ENCODE measurements at places on chromosomes 16 and 17.

- no peak for DNase-seq
These were observed 152.6 kb downstream of the IRF8 start for GRCh38 chr16:86051368-86052114.

GRCh38 chr17:77419095-77419494, 278.3 kb downstream of the SEC14L1 start:
- no peak for DNase-seq

GRCh38 chr17:42133461-42134041, 10.9 kb downstream of the HSPB9 start:
- DNase-seq = no peak

DNA sequence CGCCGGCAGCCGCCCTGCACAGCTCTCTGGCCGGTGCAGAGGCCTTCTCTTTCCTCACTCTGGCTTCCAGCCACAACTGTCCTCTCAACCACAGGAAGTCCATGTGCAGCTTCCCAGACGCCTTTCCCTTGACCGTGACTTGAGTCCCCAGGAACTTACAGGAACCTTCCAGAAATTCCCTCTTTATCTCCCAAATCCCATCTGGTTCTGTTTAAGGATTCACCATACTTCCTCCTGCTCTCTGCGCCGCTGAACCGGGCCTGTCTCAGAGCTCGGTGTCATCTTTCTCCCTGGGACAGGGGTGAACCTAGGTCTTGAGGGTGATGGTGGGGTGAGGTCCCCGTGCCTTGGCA, 65.2 kb upstream of the ZNF469 start:
- DNase-seq = no peak

DNA sequence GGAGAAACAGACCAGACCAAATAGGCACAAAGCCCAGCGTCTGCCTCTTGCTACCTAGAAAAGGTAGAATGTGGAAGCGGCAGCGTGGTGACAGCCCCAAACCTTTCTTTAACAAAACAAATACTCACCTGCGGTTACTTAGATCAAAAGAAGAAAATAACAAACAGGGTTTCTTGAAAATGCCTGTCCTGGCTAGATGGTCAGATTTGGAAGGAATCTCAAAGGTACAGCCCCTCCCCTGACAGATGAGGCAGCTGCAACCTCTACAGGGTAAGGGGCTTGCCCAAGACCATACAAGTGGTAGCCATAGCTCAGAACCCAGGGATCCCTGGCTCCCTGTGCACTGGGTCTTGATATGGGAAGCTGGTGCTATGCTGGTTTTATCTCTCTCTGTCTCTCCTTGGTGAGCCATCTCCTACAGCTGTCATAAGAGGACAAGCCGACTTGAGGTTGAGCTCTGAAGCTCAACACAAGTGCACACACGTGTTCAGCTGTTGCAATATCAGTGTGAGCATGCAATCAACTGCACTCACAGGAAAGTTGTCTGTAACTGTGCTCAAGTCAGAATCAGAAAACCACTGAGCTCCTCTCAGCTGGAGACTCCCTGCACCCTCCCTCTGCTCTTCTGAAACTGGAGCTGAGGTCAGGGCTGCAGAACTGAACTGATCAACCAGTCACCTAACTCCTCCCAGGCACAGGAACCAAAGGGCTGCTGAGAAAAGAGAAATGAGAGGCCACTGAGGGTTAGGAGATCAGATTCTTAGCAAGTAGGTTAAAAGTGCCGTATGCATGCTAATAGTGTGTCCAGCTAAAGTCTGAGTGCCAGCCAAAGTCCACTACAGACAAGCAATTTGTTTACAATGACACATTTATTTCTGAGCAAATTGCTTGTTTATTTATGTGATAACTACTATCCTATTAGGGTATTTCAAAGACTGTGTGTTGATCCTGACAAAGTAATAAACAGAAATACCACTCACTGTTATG, 6.1 kb upstream of the RNF157 start:
- no peak for DNase-seq
